Occipital lobe (tissue), 3 donors: ENCODE measurements at places on chromosomes 1 and 21. TPM values are rescaled to one million over a fixed set of nuclear protein-coding genes. Genes with fewer than 3 reads are reported as not detected.

Gene SPRR1A
- not detected for total RNA-seq

Gene AVPR1B
- not detected for total RNA-seq

Gene NPR1
- 0.16 TPM for total RNA-seq

Gene LINGO4
- total RNA-seq: not detected

Gene SERTAD4
- total RNA-seq: 3.6 TPM

Gene ARHGAP29
- 15.4 TPM for total RNA-seq

Gene S100B
- total RNA-seq: 6.9 TPM

Gene EDARADD
- total RNA-seq: 6.1 TPM

Gene LPAR3
- 0.78 TPM for total RNA-seq

Gene RPS6KA1
- total RNA-seq: 4.2 TPM

Gene GJB3
- total RNA-seq: not detected

Gene TNNT2
- total RNA-seq: not detected

Gene FMN2
- 61.1 TPM for total RNA-seq

Gene PTGFR
- 3.0 TPM for total RNA-seq

Gene CFAP107
- total RNA-seq: not detected

Gene NR5A2
- 0.31 TPM for total RNA-seq

Gene PPIAL4G
- 0.31 TPM for total RNA-seq

Gene CR1L
- 0.16 TPM for total RNA-seq

Gene FLG2
- not detected for total RNA-seq

Gene EFNA4
- 0.62 TPM for total RNA-seq

Gene LCE1A
- total RNA-seq: not detected

Gene PCSK9
- total RNA-seq: 4.1 TPM

Gene GRHL3
- not detected for total RNA-seq

Gene DMBX1
- not detected for total RNA-seq

Gene DIO1
- total RNA-seq: not detected

Gene RNU1-1
- total RNA-seq: under 0.01 TPM

Gene OR2G6
- not detected for total RNA-seq

Gene RPL5
- 1,360 TPM for total RNA-seq

Gene HJV
- not detected for total RNA-seq

Gene TTC39A
- total RNA-seq: 0.78 TPM

Gene ADAMTSL4
- 0.31 TPM for total RNA-seq

Gene CSMD2
- 38.4 TPM for total RNA-seq

Gene C1QC
- 7.5 TPM for total RNA-seq

Gene KRTAP7-1
- not detected for total RNA-seq

Gene GPR37L1
- 1.1 TPM for total RNA-seq

Gene NOS1AP
- 4.1 TPM for total RNA-seq

Gene KIF14
- 1.9 TPM for total RNA-seq

Gene SPEN
- 80.0 TPM for total RNA-seq

Gene LCE3D
- not detected for total RNA-seq

Gene SPRR2E
- not detected for total RNA-seq

Gene ILDR2
- 14.2 TPM for total RNA-seq

Gene PADI3
- total RNA-seq: not detected

Gene CLIC6
- total RNA-seq: 0.31 TPM

Gene S1PR1
- 21.2 TPM for total RNA-seq

Gene TMIGD3
- total RNA-seq: 2.0 TPM

Gene IVL
- total RNA-seq: not detected

Gene PTCH2
- total RNA-seq: 1.4 TPM

Gene SAMD13
- 4.5 TPM for total RNA-seq

Gene UAP1
- 45.7 TPM for total RNA-seq

Gene SPATA46
- not detected for total RNA-seq

Gene TFAP2E
- 0.62 TPM for total RNA-seq

Gene CELA2B
- not detected for total RNA-seq

Gene ACTN2
- 59.1 TPM for total RNA-seq

Gene TNN
- 0.47 TPM for total RNA-seq

Gene S100PBP
- total RNA-seq: 42.7 TPM

Gene GPR153
- total RNA-seq: 25.3 TPM

Gene CFAP57
- 1.4 TPM for total RNA-seq

Gene ASAP3
- total RNA-seq: 10.0 TPM
